Stimulated activated CD8-positive, alpha-beta memory T cell treated with anti-CD3 and anti-CD28 coated beads, Interleukin-15, amount 100 ng/mL, for 4 hours (primary cell): ENCODE measurements at places on chromosomes 6 and 20.

- no peak for DNase-seq
These were observed 7.5 kb downstream of the SLC17A9 start for GRCh38 chr20:62959998-62960436.

- DNase-seq = no peak
These were observed 1.7 kb downstream of the CDK19 start for GRCh38 chr6:110813338-110814101.

DNA sequence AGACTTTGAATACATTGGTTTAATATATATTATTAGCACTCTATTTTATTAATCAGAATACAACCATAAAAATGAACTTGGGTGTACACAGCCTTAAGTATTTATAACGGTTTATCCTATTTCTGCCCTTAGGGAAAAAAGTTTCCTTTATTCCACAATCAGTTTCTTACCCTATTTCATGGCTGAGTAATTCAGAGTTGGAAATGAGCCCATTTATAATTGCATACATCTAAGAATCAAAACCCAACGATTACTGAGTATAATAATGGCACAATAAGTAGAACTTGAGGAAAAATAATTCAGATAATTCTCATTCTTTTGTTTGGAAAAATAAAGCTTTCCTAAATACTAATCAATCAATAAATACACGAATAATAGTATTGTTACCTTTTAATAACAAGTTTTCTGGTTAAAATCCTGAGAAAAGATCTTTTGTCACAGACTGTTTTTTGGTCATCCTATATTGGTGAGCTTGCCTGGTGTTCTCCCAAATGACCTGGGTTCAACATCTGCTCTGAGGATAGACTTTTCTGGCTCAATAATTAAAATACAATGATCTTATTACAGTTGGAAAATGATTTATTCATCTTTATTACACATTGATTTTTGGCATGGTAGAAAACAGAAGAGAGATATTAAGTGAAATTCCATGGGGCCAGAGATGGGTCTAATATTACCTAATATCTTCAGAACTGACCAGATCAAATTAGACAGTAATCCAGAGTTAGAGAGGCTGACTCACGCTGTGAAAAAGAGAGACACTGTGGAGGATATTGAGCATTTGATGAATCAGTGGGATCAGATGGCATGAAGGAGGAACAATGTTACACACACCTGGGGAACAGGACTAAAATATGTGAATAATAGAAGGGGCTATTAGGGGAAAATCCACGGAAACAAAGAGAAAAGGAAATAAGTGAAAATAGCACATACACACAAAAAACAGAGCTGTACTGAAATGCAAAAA is 162.1 kb upstream of the TBX18 start:
- no peak for DNase-seq

- no peak for DNase-seq
These were observed 108.8 kb upstream of the TCF21 start for GRCh38 chr6:133779916-133780695.

DNA sequence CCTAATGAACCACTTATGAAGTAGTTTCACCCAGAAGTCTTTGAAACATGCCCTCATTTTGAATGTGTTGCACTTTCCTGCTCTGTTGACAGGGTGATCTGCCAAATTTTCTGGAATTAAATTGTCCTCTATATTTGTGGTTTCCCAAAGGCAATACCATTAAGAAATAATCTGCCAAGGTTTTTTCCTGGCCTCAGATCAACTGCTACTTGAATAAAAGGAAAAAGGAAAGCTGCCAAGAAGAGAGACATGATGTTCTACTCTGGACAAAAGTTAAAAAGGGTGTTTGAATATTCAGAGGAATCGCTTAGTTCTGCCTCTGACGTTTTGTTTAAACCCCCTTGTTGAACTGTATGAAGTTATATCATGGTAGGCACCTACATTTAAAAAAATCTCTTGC is 37.4 kb upstream of the ARMH2 start:
- no peak for DNase-seq
